ENCODE measurements at places on chromosomes 1 and 21. TPM values are rescaled to one million over a fixed set of nuclear protein-coding genes. Genes with fewer than 3 reads are reported as not detected.

- H3K4me3 ChIP-seq = no peak overlapping the region
- no peaks in the 10 kb centered on the region for H3K36me3 ChIP-seq
- DNase-seq = no peak
- no peak overlapping the region for H3K27ac ChIP-seq
- no peaks in the 10 kb centered on the region for H3K4me1 ChIP-seq
- no peaks in the 10 kb centered on the region for H3K27me3 ChIP-seq
These were observed 9.8 kb upstream of the VWA5B1 start for GRCh38 chr1:20280906-20281305.

The AMY1C gene
- 0.66 TPM for total RNA-seq

DNA sequence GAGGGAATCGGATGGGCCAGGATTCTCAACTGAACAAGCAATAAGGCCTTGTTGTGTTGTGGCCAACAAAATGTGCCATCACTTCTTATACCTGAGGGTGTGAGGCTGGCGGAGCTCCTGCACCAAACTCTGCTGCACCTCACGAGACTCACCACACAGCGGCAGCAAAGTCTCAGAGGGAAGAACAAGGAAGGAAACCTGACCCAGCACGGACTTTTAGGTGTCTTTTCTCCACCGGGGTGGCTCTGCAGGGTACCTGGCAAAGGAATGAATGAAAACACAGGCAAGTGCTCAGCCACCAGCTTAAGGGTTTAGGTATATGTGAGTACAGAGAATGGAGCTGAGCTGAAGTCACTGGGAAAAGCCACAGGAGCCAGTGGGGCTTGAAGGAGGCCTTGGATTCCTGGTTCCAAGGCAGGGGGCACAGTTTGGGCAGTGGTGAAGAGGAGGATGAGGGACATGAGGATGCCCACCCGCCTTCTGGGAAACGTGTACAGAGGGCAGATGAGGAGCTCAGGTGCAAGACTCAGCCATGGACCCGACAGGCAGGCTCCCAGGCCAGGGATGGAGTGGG lies 31.1 kb upstream of the HSD3B1 start:
- peaks cover 6% of the 10 kb centered on the region for H3K4me1 ChIP-seq
- no peaks in the 10 kb centered on the region for H3K27me3 ChIP-seq
- H3K36me3 ChIP-seq = no peaks in the 10 kb centered on the region
- peak; percentile 70 for DNase-seq
- no peak overlapping the region for H3K4me3 ChIP-seq
- no peak overlapping the region for H3K27ac ChIP-seq

The OR2L5 gene
- not detected for total RNA-seq

GRCh38 chr1:96281491-96281890 lies 440.1 kb upstream of the PTBP2 start:
- no peak for DNase-seq
- H3K4me1 ChIP-seq = no peaks in the 10 kb centered on the region
- H3K36me3 ChIP-seq = no peaks in the 10 kb centered on the region
- no peaks in the 10 kb centered on the region for H3K27me3 ChIP-seq
- H3K27ac ChIP-seq = no peak overlapping the region

GRCh38 chr1:220880726-220881506 lies 1.7 kb downstream of the HLX start:
- peaks cover 30% of the 10 kb centered on the region for H3K4me1 ChIP-seq
- peak; percentile 74 for DNase-seq
- no peaks in the 10 kb centered on the region for H3K36me3 ChIP-seq
- peak overlapping the region; percentile 76 for H3K27ac ChIP-seq

DNA sequence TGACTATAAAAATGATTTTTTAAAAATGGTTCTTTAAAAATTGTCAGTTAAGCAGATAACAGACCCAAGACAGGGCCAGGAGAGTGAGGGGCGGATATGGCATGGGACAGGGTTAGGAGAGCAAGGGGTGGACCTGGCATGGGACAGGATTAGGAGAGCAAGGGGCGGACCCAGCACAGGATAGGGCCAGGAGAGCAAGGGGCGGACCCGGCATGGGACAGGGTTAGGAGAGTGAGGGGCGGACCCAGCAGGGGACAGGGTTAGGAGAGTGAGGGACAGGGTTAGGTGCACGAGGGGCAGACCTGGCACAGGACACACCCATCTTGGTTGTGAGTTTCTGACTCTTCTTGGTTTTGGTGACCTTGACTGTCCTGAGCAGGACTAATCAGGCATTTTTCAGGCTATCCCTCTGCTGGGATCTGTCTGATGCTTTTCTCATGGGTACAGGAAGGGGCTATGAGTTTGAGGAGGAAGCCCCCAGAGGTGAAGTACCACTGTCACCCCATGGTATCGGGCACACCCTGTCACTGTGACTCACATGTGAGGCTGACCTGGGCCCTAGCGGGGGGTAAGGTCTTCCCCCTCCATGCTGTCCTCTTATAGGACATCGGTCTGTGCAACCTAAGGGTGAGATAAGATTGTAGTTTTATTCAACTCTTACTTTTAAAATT lies 159.0 kb upstream of the COL6A1 start:
- DNase-seq = no peak
- no peak overlapping the region for H3K27ac ChIP-seq
- no peaks in the 10 kb centered on the region for H3K27me3 ChIP-seq
- H3K4me1 ChIP-seq = no peaks in the 10 kb centered on the region

DNA sequence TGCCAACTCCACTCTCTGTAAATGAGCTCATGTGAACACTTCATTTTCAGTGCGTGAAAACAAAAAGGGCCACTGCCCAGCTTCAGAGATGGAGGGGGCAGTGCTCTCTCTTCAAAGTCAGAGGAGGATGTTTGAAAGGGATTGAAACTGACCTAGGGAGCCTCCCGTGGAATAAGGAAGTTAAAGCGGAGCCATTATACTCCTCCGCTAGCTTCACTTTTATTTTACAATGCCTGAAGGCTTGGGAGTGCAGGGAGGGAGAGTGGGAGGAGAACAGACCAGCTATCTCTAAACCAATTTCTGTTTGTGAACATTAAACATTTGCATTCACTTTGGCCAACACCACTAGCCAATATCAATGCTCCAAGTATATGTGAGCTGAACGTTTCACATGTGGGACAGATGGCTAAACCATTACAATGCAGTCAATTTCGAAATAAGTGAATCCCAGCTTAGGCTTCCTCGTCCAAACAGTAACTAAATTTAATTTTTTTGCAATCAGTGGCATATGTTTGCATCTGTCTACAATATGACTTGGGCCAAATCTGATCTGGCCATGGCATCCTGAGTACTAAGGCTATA lies 126.9 kb downstream of the ESRRG start:
- no peak overlapping the region for H3K27ac ChIP-seq
- DNase-seq = no peak
- H3K27me3 ChIP-seq = no peaks in the 10 kb centered on the region
- H3K4me1 ChIP-seq = peaks cover under 1% of the 10 kb centered on the region
- H3K36me3 ChIP-seq = no peaks in the 10 kb centered on the region

The TUFT1 gene
- total RNA-seq = 10.9 TPM

The GART gene
- total RNA-seq = 62.0 TPM

The CD1E gene
- total RNA-seq = not detected

GRCh38 chr1:3103967-3104677 lies 35.1 kb downstream of the PRDM16 start:
- no peak overlapping the region for H3K4me3 ChIP-seq
- H3K36me3 ChIP-seq = no peaks in the 10 kb centered on the region
- no peak overlapping the region for H3K27ac ChIP-seq
